Cortex of kidney (tissue), 1 donor: ENCODE measurements at places on chromosomes 1 and 21.

DNA sequence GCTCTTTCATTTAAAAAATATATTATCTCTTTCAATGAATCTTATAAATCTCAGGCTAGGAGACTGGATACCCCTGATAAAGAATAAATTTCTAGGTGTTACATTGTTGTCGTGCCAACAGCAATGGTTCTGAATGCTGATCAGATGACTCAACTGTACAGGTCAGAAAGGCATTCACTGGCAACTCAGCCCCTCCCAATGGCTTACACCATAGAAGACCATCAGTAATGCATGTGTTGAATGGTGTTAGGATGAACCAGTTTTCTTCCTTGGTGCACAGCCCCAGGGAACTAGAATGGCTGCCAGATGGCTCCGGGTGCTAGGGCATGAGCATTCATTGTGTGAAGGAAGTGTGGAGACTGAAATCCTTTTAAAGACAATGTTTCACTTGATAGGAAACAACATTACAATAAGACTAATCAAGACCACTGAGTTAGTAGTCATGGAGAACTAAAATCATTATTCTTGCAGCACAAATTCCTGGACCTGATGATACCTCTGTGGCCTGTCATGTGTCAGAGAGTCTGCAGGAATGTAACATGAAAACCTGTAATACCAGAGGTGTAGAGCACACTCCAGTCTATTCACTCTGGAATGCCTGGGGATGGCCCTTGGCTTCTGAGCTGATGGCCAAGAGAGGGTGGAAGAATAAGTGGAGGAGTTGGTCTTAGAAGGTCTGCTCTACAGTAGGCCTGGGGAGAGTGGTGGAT is 187.7 kb upstream of the LMO4 start:
- DNase-seq: no peak

DNA sequence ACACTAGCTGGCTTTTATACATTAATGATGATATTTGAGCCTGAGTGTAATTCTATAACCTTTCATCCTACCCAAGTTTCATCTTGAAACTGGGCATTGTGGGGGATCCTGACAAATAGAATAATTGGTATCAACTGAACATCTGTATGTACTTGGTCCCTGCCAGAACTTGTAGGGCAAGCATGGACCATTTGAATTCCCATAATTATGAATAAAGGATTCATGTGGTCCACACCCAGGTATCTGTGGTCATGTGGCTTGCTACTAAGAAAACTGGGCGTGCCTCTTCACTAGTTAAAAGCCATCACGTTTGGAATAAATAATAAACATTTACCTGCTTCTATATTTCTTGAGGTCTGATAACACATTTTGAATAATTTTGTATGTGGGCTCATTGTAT is 20.6 kb upstream of the VTCN1 start:
- no peak for DNase-seq

DNA sequence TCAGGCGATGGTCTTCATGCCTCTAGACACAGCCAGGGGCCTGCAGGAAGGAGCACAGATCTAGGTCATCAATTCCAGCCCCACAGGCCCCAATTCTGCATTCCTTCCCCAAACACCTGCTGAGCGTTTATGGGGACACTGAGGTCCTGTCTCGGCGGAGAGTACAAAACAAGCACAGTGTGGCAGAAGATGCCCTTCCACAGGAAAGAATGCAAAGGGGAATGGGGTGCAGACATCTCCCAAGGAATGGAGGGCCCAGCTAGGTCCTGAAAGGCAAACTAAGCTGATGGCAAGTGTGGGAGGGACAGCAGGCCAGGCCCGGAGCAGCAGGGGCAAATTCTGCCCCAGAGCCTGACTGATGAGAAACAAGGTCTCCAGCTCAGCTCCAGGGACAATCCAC is 3.5 kb upstream of the S100A8 start:
- no peak for DNase-seq

GRCh38 chr1:235758931-235759330 is 107.8 kb downstream of the LYST start:
- DNase-seq: no peak
